ENCODE measurements at places on chromosomes 12 and 14.
A peak's percentile ranks its signal among the peaks of the same experiment; 100 is the strongest.

- no peak for DNase-seq
Measured at GRCh38 chr14:89040080-89040459, 215.6 kb downstream of the TTC8 start.

DNA sequence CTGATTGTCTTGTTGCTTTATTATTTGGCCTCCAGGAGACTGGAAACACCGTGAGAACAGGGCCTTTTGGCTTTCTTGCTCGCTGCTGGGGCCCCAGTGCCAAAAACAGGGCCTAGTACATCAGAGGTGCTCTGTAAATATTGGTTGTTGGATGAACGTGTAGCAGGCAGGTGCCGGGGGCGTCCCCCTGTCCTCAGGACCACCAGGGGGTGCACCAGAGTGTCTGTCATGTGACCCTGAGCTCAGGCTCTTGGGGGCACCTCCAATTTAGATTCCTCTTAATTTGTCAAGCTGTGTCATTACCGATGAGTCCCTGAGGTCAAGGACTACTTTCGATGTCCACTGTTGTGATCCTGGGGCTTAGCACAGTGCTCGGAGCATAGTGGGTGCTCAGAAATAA, 87.1 kb downstream of the ACACB start:
- no peak for DNase-seq

- no peak for DNase-seq
Measured at GRCh38 chr14:49405291-49405690, 180.9 kb downstream of the RPS29 start.

DNA sequence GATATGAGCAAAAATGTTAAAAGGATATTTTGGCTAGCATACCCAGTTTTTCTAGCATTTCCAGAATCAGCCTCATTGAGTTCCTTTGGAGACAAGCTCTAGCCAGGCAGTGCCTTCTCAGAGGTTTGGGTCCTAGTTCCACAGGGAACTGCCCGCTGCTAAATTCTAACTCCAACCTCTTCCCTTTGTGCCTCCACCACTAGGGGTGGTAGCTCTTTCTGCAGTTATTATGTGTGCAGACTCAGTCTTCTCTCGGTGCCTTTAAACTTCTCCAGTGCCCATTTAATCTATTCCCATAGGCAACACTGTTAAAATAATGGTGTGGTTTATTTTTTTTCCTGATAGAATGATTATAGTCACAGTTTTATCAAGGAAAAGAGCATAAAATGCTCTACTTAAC, 21.5 kb upstream of the SLC25A3 start:
- DNase-seq = no peak

DNA sequence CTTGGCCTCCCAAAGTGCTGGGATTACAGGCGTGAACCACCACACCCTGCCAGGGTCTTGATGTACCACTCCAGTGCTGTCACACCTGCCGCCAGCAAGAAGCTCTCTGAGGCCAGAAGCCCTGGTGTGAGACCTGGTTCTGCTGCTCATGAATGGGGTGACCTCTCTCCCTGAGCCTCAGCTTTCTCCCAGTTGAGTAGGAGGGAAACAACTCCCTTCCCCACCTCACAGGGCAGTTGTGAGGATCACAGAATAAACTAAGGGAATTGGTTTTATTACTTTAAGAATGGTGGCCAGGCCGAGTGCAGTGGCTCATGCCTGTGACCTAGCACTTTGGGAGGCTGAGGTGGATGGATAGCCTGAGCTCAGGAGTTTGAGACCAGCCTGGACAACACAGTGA, 5.8 kb upstream of the CD63 start:
- DNase-seq = no peak

- no peak for DNase-seq
Measured at GRCh38 chr14:81301371-81301770, 80.6 kb upstream of the GTF2A1 start.

- no peak for DNase-seq
Measured at GRCh38 chr14:105092171-105093037, 27.2 kb upstream of the GPR132 start.

DNA sequence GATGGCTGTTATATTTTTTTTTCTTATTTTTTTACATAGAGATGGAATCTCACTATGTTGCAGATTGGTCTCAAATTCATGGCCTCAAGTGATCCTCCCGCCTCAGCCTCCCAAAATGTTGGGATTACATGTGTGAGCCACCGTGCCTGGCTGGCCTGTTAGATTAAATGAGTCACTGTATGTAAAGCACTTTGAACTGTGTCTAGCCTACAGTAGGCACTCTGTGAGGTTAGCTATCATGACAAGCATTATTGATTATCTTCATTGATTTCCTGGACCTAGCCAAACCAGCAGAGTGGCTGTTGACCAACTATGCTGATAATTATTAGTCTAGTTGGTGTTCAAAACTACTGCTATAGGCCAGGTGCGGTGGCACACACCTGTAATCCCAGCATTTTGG, 42.6 kb downstream of the ARF6 start:
- DNase-seq = no peak

GRCh38 chr12:121826318-121827150, 22.7 kb downstream of the SETD1B start:
- DNase-seq = no peak

DNA sequence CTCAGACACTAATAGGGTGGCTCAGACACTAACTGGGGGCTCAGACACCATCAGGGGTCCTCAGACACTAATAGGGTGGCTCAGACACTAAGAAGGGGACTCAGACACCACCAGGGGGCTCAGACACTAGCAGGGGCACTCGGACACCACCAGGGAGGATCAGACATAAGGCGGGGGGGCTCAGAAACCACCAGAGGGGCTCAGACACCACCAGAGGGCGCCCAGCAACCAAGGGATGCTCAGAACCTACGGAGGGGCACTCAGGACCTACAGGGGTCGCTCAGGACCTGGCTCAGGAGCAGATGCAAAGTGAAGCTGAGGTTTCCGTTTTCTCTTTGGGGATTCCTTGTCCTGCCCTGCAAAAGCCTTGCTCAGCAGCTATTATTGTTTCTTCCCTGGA, 448.5 kb downstream of the TMEM121 start:
- DNase-seq = peak; percentile 58

GRCh38 chr12:64680235-64680634, 69.9 kb downstream of the RASSF3 start:
- DNase-seq = no peak

GRCh38 chr12:46373301-46374296, 1.0 kb upstream of the SLC38A2 start:
- no peak for DNase-seq

GRCh38 chr12:4433745-4434058, 11.9 kb downstream of the FGF6 start:
- no peak for DNase-seq

Data from activated T-cell treated with anti-CD3 and anti-CD28 coated beads for 4 hours (primary cell).